CD4-positive, alpha-beta T cell treated with Interleukin-2 at 100 ng/mL for 4 hours (primary cell): ENCODE measurements at places on chromosomes 16 and 17.

- DNase-seq: no peak
Measured at GRCh38 chr17:57436565-57436964, 180.2 kb downstream of the MSI2 start.

DNA sequence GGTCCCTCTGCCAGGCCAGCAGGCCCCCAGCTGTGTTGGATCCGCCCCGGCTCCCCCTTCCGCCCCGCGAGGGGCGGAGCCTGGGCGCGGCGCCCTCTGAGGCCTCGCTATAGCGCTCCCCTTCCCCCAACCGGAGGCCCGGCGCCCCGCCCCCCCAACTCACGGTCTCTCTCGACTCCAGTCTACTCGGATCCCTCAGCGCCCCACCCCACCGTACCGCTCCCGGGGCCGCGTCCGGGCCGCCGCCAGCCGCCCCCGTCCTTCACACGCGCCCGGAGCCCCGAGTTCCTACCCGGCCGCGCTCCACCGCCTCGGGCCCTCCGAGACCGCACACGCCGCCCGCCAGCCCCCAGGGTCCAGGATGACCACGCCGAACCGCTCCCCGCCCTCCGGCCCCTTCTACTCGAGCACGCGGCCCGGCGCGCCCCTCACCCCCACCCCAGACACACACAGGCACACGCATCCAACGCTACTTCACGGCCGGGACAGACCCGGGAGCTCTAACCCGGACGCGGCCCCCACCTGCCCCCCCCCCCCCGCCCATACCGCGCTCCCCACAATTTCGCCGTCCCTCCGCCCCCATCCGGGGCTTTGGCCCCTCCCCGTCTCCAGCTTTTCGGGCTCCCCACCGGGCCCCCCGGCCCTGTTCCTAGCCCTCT lies 1.4 kb downstream of the PHF23 start:
- DNase-seq: peak; percentile 85

- no peak for DNase-seq
Measured at GRCh38 chr16:307691-308312, 24.8 kb downstream of the PDIA2 start.

- no peak for DNase-seq
Measured at GRCh38 chr16:1731603-1732002, 25.6 kb downstream of the MAPK8IP3 start.

GRCh38 chr17:65170839-65171238 lies 33.7 kb downstream of the RGS9 start:
- no peak for DNase-seq

DNA sequence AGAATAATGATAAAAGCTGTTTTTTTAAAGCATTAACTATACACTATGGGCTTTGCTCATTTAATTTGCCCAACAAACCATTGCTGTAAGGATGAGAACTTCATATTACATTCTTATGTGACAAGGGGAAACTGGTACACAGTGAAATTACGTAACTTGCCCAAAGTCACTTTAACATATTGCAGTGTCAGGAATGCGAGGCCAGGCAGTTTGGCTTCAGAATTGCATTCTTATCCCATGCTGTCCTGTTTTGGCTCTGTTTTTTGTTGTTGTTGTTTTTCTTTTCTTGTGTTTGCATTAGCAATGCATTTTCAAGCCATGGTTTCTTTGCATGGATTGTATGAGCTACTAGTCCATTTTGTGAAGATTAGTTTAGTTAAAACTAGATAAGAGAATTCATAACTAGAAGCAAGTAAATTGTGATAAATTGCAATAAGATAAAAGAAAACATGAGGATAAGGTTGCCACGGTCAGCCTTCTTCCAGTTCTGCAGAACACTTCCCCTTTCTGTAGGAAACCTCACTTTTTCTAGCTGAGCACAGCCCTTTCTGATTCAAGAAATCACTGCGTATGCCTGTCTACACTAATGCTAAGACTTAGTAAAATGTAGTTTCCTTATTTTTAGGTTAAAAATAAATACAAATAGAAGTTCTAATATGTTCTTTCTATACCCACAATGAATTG lies 221.3 kb upstream of the KCNJ16 start:
- DNase-seq: no peak

DNA sequence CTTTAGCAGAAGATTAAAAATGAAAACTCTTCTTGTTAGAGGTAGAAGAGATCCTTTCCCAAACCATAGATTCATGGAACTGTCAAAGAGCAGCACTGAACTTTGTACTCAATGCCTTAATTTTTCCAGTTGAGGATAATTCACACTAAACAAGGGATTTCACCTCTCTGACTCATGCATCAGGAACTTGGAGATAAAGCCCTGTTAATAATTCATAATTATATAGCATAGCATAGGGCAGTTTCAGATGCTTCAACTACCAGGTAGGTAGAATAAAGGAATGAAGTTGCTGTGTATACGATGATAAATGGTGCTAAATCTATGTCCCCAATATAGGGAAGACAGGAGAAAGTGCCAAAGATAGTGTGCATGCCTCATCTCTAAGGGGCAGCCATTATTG lies 450.4 kb downstream of the MAF start:
- no peak for DNase-seq

DNA sequence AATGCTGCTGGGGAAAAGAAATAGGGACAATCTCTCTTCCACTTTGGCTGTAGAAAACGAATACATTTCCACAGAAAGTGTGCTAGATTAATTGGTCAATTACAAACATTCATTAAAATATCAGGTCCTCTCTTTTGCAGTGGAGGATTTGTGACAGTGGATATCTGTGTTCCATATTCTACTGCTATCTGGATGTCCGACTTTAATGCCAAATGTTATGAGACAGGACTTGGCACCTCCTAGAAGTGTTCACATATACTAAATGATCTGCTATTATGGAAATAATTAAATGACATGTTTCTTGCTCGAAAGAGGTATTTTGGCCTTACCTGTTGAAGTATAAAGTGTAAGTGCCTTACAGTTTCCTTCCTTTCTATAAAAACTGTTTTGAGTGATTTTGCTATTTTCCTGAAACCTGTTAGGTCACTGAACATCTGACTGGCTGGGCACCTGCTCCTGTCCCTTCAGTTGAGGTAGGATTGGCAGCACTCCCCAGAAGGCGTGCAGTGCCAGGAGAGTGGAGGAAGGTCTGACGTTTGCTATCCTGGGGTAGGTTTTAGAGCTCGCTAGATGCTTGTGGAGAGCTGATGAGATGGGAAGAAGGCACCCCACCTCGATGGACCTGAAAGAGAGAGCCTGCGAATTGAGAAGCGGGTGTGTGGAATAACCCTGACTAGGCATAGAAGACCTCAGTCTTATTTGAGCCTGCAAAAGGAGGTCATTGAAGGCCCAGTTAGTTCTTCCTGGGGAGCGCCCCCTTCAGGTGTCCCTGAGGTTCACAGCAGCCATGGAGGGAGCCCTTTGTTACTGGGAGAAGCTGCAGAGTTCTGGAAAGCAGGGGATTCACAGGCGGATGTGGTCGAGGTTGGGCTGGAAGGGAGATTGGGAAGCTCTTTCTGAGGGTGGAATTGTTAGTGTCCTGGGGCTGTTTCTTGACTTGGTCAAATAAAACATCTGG lies 159.4 kb upstream of the ZNF267 start:
- no peak for DNase-seq

DNA sequence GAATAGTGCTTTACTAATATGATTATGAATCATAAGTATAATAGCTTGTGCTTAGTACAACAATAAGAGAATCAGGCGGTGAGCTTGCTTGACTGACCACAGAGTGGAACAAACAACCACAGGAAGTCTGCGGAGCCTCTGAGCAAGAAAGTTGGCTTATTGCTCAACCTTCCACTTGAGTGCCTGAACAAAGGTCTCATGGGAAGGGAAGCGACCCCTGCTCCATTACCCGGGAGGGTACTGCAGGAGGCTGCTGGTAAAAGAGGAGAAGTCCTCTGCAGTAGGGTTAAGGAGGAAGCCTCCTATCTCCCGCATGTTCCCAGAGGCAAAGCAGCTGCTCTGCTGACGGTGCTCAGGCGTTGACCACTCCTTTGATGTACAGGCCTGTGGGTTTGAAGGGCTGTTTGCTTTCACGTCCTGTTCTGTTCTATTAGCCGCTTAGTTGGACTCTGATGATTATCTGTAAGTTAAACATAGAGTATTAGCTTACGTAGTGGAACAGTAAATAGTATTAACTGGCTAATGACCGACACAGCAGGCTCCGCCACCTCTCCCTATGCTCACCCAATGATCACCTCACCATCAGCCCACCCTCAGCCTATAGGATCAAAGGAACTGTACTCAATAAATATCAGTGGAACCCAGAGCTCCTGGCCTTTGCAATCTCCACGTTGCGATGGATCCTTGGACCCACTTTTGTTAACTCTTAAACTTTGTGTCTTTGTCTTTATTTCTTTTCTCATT lies 17.5 kb downstream of the ALOX15B start:
- DNase-seq: peak; percentile 21

DNA sequence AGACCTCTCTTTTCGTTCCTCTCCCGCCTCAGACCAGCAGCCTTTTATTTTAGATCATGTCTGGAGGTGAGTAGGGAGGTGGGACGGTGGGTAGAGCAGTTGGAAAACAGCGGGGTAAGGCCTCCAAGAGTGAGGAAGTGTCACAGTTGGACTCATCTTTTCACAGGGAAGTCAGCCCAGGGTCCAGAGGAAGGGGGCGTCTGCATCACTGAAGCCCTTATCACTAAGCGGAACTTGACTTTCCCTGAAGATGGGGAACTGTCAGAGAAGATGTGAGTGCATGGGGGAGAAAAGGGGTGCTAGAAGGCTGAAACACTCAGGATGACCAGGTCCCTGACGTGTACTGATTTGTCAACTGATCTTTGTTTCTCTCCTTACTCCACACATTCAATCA lies 461 bp downstream of the LRRC46 start:
- no peak for DNase-seq

DNA sequence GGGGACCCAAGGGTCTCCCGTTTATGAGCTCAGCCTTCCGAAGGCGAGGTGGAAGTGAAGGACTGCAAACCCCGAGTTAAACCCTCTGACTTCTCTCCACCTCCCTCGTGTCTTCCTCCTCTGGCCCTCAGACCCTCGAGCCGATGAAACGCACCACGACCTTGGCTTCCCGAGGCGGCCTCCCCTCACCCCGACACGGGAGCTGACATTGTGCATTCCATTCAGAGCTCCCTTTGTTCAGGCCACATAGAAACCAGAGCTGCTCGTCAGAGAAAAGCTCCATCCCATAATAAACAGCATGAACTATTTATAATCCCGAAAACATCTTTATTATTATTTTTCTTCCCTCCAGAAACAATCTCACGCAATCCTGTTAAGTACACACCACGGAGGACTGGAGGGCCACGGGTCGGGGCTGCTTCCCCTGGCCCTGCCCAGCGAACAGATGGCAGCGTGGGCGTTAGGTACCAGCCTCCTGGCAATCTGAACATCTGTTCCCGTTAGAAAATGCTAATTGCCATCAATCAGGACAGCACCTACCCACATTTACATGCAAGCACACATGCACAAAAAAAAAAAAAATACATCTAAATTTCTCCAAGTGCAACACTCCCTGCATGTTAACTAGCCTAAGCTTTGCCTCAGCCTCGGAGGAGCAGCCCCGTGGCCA lies 145.7 kb downstream of the RBFOX3 start:
- no peak for DNase-seq

DNA sequence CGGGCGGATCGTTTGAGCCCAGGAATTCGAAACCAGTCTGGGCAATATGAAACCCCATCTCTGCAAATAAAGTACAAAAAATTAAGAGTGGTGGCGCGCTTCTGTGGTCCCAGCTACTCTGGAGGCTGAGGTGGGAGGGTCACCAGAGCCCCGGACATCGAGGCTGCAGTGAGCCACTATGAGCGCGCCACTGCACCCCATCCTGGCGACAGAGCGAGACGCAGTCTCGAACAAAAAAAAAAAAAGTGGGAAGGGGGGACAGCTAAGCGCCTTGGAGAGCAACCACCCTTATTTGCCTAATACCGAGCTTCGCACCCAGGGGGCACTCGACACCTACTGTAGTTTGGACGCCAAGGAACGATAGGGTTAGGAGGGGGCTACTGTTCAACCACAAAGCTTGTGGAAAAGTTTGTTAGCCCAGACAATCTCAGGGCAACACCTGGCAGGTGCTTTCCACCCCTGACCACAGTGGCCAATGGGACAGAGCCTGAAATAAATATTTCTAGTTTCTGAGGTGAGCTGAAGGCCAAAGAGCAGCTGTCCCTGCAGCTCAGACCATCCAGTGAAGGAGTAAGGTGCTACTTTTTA lies 847 bp upstream of the PSMC3IP start:
- peak; percentile 66 for DNase-seq

DNA sequence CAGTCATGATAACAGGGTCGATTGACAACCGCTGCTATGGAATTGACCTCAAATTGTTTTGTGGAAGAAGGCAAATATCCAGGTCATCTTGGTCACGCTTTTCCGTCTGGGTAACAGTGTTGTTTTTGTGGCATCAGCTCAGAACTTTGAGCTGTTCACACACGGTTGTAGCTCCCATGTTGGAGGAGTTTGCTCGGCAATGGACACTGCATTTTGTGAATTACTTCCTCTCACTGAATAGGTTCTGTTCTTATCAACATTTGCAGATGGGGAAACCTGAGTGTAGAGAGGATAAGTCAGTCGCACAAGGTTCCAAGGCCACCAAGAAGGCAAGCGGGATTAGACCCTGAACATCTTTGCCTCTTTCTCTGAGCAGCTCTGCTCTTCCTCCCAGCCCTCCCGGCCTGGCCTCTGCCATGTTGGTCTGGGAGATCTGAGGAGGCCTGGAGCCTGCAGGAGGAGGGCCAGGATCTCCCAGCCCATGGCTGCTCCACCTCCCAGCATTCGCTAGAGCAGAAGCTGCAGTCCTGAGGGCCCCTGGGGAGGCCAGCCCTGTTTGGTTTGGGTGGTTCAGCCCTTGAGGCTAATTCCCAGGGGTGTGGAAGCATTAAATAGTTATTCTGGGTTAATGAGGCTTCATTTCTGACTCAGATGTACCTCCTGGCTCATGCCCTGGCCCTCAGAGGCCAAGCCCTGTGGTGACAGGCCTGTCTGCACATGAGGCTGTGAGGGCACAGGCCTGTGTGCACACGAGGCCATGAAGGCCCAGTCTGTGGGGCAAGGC lies 154.1 kb upstream of the PLCG2 start:
- DNase-seq: no peak

DNA sequence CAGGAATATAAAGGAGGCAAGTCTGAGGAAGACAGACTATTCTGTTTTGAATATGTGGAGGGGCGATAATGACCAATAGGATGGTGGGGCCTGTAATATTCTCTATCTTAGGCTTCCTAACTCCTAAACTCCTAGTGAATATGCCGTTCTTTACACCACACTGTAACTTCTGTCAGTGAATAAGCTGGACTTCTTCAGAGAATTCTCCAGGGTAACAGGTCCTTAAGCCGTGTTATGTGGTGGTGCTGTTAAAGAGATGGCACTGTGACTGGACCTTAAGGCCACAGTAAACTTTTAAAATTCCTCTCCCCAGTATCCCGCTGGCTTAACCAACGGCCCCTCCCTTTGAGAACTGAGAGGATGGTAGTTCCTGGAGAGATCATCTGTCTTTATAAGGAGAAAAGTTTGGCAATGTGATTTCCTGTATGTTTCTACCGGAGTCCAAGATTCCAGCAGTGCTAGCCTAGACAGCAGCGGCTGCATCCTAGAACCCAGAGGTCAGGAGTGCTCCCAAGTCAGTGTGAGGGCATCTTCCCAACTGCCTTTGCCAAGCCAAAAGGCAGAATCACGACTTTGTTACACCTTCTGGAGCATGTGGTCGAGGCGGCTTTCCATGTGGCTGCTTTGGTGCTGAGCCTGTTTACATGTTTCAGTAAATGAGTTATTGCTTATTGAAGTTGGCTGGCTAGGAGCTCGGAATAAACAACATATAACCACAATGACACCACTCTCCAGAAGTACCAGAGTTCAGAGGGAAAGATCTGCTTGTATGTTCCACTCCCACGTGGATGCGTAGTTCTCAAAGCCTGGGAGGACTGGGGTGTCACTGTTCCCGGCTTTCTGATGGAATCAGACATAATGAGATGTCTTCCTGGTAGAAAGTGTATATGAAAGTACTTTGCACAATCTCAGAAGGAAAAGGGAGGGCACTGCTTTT lies 41.0 kb downstream of the TUBD1 start:
- DNase-seq: no peak

- DNase-seq: peak; percentile 36
Measured at GRCh38 chr17:7632492-7632894, 2.6 kb downstream of the SHBG start.
